ENCODE measurements at places on chromosomes 16 and 17.
A peak's percentile ranks its signal among the peaks of the same experiment; 100 is the strongest.

- DNase-seq: no peak
Observed at GRCh38 chr17:55478971-55479370, 32.3 kb downstream of the SMIM36 start.

DNA sequence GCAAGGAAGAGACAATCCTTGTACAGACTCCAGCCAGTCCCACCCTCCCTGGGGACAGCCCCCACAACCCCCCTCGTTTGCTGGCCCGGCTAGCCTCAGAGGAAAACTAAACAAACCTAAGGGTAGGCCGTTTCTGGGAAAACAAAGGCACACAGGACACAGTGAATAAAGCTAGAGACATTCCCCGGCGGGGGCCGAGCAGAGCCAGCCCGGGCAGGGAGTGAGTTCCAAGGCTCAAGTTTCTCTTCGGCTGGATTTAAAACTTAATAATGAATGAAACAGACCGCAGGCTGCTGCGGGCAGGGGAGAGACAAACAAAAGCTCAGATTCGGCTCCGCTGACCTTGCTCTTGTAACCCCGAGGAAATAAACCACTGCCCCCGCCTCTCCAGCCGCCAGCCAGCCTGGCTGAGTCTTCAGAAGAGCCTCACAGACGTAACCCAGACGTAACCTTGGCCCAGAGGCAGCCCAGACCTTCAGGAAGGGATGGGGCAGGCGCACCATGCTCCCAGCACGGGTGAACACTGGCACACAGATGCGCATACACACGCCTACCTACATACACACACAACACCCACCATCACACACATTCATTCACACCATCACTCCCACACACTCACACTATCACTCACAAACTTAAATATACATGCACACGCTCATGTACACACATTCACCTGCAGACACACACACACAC, 216.0 kb downstream of the ZNF423 start:
- DNase-seq: no peak

DNA sequence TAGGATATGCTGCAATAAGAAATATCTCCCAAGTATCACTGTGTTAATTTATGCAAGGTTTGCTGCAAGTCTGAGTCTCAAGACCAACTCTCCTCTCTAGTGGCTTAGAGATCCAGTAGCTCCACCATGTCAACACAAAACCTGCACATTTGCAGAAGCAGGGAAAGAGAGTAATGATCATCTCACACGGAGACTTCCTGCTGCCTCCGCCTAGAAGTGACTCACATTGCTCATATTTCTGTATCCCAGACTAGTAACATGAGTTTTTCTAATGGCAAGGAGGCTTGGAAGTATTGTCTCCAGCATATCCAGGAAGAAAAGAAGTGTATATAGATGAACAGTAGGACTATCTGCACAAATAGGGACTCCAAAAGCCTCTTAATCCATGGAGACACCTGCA, 15.0 kb upstream of the IRX6 start:
- DNase-seq: no peak

DNA sequence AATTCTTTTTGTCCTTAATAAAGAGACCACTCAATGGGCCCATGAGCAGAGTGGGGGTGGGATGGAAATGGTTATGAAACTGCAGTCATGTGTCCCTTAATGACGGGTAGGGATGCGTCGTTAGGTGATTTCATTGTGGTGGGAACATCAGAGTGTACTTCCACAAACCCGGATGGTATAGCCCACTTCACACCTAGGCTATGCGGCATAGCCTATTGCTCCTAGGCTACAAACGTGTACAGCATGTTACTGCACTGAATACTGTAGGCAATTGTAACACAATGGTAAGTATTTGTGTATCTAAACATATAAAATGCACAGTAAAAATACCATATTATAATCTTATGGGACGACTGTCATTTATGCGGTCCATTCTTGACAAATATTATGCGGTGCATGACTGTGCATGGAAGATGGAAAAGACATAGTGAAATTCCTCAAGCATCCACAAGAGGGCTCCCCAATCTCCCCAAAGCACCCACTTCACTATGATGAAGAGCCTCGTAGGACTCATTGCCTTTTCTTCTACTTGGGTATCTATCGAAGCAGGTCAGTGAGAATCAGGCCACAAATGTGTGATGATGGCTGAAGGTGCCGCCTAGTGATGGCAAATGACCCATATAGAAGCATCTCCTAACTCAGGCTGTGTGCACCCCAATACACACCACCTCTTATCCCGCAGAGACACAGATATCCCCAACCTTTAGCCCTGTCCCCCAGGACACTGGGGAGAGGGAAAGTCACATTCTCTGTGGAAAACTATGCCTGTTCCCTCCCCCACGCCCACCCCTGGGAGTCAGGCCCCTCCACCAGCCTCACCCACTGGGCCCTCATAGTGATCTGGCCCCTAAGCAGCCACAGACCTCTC, 43.5 kb downstream of the TBX21 start:
- no peak for DNase-seq

- no peak for DNase-seq
Observed at GRCh38 chr17:965311-965989, 14.1 kb downstream of the NXN start.

DNA sequence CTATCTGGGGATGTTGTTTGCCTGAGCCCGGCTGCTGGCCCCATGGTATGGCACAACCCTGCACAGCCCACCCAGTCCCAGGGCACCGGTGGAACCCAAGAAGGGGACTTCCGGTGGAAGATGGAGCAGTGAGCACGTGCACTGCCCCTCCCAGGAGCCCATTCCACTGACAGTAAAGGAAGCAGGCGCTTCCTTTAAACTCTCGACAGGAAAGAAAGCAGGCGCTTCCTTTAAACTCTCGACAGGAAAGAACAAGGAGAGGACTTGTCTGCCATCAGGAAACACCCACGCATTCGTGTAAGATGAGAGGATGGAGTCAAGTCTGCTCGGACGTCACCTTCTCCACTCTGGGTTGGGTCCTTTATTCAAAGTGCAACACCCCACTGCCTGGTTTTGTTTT, 53.7 kb downstream of the IL21R start:
- no peak for DNase-seq

- DNase-seq: no peak
Observed at GRCh38 chr16:22787466-22788192, 26.3 kb upstream of the HS3ST2 start.

GRCh38 chr17:40597556-40598300, 32.5 kb upstream of the CCR7 start:
- no peak for DNase-seq

DNA sequence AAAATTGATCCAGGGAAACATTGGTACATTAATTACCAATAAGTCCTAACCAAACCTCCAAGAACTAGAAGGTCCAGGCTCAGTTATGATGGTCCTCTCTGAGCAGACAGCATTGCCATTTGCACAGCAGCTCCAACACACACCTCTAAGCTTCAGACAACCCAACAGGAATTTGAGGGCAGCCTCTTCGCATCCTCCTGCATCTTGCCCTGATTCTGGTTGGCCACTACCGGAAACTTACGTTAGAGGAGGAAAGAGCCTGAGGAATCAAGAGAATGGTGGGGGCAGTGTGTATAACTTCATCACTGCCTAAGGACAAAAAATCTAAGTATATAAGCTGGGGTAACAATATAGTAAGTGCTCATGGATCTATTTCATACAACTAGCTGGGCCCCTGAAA, 15.7 kb downstream of the FAM117A start:
- no peak for DNase-seq

- DNase-seq: no peak
Observed at GRCh38 chr17:66898536-66898935, 63.6 kb downstream of the CACNG5 start.

- DNase-seq: no peak
Observed at GRCh38 chr17:44363613-44364159, at the start of gene FAM171A2. Gene FAM171A2, minus strand, starts transcription at chr17:44363853. Its CDS starts 139 bp downstream, at chr17:44363714.

- no peak for DNase-seq
Observed at GRCh38 chr17:71983828-71984227, 137.0 kb upstream of the SOX9 start.

DNA sequence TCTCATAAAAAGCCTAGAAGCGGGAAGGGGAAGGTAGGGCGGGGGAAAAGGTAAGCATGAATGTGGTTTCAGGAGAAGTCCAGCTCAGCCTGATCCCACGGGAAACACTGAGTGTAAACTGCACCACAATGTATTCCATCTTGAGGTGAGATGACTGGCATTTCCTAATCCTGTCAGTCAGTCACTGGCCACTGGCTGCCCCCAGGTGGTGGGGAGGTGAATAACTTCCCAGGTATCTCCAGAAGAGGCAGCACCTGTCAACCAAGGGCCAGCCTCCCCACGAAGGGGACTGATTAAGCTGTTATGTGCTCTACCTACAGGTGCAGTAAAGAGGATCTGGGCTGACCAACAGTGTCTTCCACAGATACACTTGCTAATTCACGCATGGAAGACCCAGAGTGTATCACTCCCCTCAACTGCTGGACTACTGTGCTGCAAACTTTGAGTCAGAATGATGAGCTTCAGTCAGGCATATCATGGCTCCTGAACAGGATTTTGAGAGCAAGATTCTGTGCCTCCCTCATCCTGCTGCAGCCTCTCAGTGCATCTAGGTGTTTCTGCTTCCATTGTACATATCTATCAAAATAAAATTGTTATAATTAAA, 108.5 kb upstream of the CCL2 start:
- no peak for DNase-seq

- DNase-seq: no peak
Observed at GRCh38 chr16:81996664-81997509, 14.4 kb downstream of the SDR42E1 start.

- no peak for DNase-seq
Observed at GRCh38 chr16:89541792-89542191, 18.7 kb upstream of the RPL13 start.

DNA sequence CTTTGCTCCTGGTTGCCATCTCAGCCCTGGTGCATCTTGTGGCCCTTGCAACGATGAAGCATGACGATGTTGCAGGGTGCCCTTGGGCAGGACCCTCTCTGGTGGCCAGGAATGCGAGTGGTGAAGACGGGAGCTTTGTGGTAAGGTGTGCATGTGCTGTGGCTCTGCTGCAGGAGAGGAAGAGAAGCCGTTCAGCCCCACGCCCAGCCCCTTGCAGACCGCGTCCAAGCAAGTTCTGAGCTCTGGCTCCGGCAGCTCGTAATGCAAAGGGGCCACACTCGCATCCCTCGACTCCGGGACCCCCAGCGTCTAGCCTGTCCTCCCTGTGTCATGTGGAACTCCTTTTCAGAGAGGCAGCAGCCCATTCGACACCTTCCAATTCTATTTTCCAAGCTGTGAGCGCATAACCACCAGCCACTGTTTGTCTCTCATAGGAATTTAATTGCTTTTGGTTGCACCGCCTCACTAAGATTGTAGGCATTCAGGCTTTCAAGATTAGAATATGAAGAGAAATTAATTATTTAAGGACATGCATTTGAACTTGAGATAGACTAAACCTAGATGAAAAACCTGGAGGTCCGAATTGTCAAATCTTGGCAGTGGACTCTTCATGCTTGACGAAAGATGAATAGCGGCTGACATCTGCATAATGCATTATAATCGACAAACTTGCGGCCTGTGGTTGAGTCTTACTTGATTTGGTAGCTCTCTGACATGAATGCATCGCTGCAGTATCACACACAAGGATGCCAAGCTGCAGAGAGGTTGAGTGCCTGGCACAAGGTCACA, 21.1 kb upstream of the KCNG4 start:
- DNase-seq: no peak

- no peak for DNase-seq
Observed at GRCh38 chr16:53726625-53727024, 22.7 kb downstream of the FTO start.

DNA sequence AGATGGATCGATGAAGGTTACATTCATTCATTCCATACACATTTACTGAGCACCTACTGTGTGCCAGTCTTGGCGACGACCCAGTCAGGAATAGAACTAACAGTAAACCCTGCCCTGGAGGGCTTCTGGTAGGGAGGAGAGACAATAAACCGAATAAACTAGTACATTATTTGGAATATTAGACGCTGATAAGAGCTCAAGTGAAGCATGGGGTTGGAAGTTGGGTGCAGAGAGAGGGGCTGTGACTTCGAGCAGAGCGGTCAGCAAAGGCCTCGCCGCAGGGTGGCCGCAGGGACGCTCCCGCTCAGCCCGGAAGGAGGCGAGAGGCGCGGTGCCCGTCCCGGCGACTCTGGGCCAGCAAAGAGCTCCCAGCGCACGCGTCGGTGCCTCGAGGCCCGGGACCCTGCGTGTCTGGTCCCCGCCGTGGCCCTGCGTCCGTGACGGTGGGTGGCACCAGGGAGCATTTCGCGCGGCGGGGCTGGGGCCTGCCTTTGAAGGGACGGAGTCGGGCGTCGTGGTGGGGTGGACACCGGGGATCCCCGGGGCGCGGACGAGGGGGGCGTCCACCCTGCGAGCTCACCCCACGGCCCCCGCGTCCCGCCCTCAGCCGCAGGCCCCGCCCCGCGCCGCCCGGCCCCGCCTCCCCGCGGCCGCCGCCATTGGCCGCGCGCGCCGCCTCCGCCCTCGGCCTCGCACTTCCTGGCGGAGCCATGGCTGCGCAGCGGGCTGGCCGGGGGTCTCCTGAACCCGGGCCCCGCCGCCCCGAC, at the start of gene KLHL36:
TSS of gene KLHL36 (plus strand) at position 684 of the 767 bp plus-strand sequence. CDS start 2,357 bp downstream, outside the sequence.
- peak; percentile 61 for DNase-seq

DNA sequence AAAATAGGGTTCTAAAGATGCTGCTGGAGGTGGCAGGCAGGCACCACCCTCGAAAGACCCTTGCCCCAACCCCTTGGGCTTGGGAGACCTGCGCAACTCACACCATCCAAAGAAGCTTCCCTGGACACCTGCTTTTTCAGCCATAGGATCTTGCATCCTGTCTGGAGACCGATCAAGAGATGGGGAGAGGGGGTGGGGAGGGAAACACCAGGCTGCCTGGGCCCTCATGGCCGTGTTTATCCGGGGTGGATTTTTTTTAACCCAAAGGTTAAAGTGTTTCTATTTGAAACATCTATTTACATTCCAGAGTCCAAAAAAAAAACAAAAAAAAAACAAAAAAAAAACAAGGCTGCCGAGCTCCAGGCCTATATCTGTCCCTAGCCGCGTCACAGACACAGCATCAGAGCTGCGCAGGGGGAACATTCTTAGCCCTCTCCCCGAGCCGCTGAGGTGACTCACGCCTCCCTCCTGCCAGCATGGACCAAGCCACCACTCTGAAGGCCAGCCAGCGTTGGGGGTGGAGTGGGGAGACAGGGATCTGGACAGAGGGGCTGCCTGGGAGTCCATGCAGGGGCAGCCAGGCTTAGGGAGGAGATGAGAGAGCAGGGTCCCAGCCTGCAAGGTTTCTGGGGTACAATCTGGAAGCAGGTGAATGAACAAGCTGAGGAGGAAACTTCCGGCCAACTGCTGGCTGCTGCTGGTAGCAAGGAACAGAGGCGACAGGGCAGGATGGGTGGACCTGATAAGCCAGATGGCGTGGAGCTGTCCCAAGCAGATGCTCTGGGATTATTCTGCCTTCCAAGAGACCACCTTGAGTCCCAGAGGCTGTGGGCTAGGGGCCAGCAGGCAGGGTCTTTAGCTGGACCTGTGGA, 14.8 kb downstream of the HDAC5 start:
- DNase-seq: no peak

Data from stimulated activated CD8-positive, alpha-beta memory T cell treated with anti-CD3 and anti-CD28 coated beads, Interleukin-15, amount 100 ng/mL, for 4 hours (primary cell).